ENCODE measurements at places on chromosomes 3 and 15.

- DNase-seq, result no peak
Measured at GRCh38 chr15:82135638-82136037, 89.8 kb upstream of the MEX3B start.

DNA sequence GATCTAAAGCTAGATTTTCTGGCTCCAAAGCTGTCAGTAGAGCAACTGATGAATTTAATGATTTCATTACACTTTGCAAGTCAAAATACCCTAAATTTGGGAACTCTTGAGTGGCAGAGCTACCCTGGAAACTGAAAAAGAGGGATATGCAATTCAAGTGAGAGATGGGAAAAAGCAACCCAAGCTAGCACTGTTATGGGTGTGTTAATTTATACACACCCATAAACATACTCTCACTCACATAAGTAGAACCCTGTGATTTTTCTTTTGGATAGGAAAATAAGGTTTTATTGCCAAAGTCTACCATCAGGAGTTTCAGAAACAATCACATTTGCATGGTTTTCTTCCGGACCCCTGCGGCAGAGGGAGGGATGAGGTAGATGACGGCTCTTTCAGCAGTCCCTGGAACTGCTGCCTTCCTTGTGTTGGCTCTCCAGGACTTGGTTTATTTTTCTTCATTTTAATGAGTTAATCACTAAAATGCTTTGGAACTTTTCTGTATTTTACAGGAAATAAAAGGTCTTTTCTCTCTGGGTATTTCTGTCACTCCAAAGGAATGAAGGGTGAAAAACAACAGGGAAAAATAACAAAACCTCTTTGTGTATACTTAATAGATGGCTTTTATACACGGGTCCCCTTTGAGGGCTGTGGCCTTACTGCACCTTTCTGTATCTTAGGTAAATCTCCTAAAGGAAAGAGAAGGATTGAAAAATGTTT lies 63.8 kb downstream of the TTC23 start:
- no peak for DNase-seq

GRCh38 chr3:19688767-19689166 lies 245.2 kb downstream of the EFHB start:
- DNase-seq, result no peak

- DNase-seq, result no peak
Measured at GRCh38 chr3:168476360-168476980, 380.7 kb upstream of the GOLIM4 start.

- DNase-seq, result no peak
Measured at GRCh38 chr15:30885814-30886213, 17.9 kb upstream of the FAN1 start.

DNA sequence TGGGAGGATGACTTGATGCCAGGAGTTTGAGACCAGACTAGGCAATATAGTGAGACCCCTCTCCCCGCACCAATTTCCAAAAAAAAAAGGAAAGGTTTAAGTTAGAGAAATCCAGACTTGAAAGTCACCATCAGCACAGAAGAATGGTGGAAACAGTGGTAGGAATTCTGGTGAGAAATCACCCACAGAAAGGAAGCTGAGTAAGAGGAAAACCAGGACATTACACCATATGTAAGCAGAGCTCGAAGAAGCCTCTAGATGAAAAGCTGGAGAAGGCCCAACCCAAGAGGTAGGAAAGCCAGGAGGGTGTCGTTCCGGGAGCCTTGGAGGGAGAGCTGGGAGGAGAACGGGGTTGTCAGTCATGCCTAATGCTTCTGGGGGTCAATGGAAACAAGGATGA lies 40.5 kb downstream of the RASGRP1 start:
- DNase-seq, result no peak

GRCh38 chr3:27643355-27643754 lies 78.8 kb downstream of the EOMES start:
- DNase-seq, result no peak

GRCh38 chr3:149277331-149277813 lies 55.7 kb upstream of the CP start:
- DNase-seq, result no peak

GRCh38 chr15:43293432-43293831 lies 26.7 kb upstream of the TGM5 start:
- DNase-seq, result no peak
